ENCODE measurements at places on chromosomes 11 and 22. TPM values are rescaled to one million over a fixed set of nuclear protein-coding genes. Genes with fewer than 3 reads are reported as not detected.
A peak's percentile ranks its signal among the peaks of the same experiment; 100 is the strongest.

SMCO4 gene
- 47.6 TPM for polyA plus RNA-seq

DNA sequence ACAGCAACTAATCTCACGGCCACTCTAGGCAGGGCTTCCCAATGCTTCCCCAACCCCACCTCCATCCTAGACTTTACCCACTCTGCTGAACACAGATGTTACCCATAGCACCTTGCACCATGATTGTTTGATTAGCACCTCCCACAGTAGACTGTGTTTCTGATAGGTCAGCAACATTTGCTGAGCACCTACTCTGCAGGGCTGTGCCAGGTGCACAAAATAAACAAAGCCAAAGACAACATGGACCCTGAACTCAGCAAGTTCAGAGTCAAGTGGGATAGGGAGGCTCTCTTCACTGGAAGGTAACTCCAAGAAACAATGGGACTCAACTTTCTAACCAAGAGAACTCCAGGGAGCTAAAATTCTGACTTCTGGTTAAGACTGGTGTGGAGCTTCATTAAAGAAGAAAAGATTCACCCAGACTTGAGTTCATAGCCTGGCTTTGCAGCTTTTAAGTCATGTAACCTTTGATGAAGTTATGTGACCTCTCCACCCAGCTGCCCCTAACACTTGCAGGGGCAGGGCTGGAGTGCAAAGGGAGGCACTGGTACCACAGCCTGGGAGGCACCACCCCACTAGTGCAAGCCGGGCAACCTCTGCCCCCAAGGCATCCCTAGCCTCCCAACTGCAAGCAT is 6.7 kb upstream of the RTN4RL2 start:
- H3K27ac ChIP-seq, result no peak overlapping the region
- no peak overlapping the region for H3K4me3 ChIP-seq
- H3K36me3 ChIP-seq, result no peaks in the 10 kb centered on the region
- DNase-seq, result no peak

GRCh38 chr11:71097506-71098240 is 154.7 kb downstream of the SHANK2 start:
- no peak overlapping the region for H3K4me3 ChIP-seq
- no peak overlapping the region for H3K27ac ChIP-seq
- DNase-seq, result no peak
- H3K36me3 ChIP-seq, result peaks cover 2% of the 10 kb centered on the region
- no peaks in the 10 kb centered on the region for H3K4me1 ChIP-seq
- H3K27me3 ChIP-seq, result no peaks in the 10 kb centered on the region

GRCh38 chr11:19279451-19279850 is 38.7 kb upstream of the E2F8 start:
- peak; percentile 80 for DNase-seq
- no peak overlapping the region for H3K27ac ChIP-seq
- H3K4me1 ChIP-seq, result peaks cover 21% of the 10 kb centered on the region
- no peak overlapping the region for H3K4me3 ChIP-seq
- H3K36me3 ChIP-seq, result no peaks in the 10 kb centered on the region

DNA sequence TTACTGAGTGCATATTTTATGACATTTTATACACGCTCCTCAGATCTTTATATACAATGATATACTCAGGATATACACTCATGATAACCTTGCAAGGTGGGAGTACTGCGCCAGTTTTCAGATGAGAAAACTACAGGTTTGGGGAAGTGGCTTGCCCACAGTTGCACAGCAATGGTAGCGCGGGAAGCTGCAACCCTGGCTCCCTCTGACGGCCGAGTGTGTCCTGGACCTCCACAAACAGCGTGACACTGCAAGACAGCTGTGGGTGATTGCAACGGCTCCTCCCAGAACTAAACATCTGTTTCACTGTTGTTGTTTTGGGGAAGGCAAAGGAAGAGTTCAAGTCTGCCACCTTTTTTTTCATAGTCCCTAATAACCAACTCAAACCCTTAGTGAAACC is 47.0 kb downstream of the PACSIN2 start:
- H3K27ac ChIP-seq, result no peak overlapping the region
- DNase-seq, result no peak
- no peaks in the 10 kb centered on the region for H3K36me3 ChIP-seq
- H3K4me3 ChIP-seq, result no peak overlapping the region
- H3K27me3 ChIP-seq, result no peaks in the 10 kb centered on the region

DNA sequence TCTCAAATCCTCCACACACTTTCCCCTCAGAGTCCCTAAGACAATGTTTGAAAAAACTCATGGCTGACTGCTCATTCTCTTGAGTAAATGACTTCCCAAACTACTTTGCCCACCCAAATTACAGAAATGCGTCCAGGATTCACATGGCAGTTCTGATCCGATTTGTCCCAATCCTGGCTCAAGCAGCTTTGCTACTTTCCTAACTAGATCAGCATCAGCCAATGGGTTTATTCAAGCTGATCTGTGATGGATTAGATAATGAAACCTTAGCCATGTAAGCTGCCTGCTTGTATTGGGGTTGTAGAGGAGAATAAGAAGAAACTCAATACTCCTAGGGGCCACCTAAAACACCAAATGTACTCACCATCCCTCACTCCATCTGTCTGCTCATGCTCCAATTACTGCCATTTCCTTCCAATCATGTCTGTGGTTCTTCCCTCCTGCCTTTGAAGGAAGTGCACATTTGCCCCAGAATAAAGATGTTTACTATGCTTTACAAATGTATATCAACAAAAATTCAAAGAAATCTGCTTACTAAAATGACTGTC is 6.9 kb downstream of the RBFOX2 start:
- H3K27me3 ChIP-seq, result no peaks in the 10 kb centered on the region
- no peak for DNase-seq
- no peak overlapping the region for H3K4me3 ChIP-seq
- no peaks in the 10 kb centered on the region for H3K36me3 ChIP-seq
- peaks cover 34% of the 10 kb centered on the region for H3K4me1 ChIP-seq

DNA sequence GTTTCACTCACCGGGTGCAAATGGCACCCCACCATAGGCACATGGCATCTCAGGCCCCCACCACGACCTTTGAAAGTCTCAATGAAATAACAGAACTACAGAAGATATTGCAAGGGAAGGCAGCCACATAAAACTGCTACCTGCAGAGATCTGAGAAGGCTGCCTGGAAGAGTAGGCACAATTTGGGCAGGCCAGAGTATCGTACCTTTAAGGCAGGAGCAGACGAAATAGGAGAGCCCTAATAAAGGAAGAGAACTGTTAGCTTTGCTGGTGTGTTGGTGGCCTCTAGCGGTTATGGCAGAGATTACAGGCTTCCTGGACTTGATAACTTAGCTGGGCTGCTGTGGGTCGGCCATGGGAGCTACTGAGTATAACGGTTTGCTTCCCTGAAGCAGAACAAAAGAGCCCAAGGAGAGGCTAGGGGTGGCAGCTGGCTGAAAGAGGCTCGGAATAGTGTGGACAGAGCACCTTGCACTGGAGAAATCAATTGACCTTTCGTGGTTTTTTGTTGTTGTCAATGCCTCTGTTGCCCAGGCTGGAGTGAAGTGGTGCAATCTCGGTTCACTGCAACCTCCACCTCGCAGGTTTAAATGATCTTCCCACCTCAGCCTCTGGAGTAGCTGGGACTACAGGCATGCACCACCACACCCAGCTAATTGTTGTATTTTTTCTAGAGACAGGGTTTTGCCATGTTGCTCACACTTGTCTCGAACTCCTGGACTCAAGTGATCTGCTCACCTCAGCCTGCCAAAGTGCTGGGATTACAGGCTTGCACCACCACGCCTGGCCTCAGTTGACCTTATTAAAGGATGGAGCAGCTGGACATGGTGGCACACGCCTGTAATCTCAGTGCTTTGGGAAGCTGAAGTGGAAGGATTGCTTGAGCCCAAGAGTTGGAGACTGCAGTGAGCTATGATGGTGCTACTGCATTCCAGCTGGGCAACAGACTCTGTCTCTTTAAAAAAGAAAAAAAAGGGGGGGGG is 4.8 kb downstream of the SDF2L1 start:
- no peaks in the 10 kb centered on the region for H3K27me3 ChIP-seq
- no peak overlapping the region for H3K4me3 ChIP-seq
- peak; percentile 94 for DNase-seq

CD3G gene
- not detected for polyA plus RNA-seq

GRCh38 chr11:130262424-130262823 is 52.3 kb downstream of the ZBTB44 start:
- no peaks in the 10 kb centered on the region for H3K4me1 ChIP-seq
- H3K4me3 ChIP-seq, result no peak overlapping the region
- no peaks in the 10 kb centered on the region for H3K27me3 ChIP-seq
- no peak for DNase-seq
- peaks cover 15% of the 10 kb centered on the region for H3K36me3 ChIP-seq
- H3K27ac ChIP-seq, result no peak overlapping the region

DNA sequence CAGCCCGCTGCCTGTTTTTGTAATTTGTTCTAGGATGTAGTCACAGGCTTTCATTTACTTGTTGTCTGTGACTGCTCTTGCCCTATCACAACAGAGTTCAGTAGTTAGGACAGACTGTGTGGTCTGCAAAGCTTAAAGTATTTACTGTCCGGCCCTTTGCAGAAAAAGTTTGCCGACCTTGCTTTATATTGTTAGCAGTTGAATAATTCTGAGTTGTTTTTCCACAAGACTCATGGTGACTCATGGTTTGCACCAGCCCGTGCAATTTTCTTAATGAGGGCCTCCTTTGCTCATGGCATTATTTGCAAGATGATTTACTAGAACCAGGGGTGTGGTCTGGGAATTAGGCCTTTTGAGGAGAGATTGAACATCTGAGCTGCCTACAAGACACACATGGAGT is 110.6 kb downstream of the SCN3B start:
- H3K27ac ChIP-seq, result no peak overlapping the region
- DNase-seq, result no peak
- peaks cover 4% of the 10 kb centered on the region for H3K4me1 ChIP-seq
- no peaks in the 10 kb centered on the region for H3K36me3 ChIP-seq
- no peaks in the 10 kb centered on the region for H3K27me3 ChIP-seq

GRCh38 chr11:33645686-33646085 is 54.9 kb downstream of the C11orf91 start:
- no peaks in the 10 kb centered on the region for H3K4me1 ChIP-seq
- no peak for DNase-seq
- no peaks in the 10 kb centered on the region for H3K27me3 ChIP-seq
- no peak overlapping the region for H3K4me3 ChIP-seq
- H3K36me3 ChIP-seq, result no peaks in the 10 kb centered on the region

SLC29A2 gene
- 26.0 TPM for polyA plus RNA-seq

KCNJ5 gene
- not detected for polyA plus RNA-seq

MYRF gene
- 2.2 TPM for polyA plus RNA-seq

HBE1 gene
- not detected for polyA plus RNA-seq

DNA sequence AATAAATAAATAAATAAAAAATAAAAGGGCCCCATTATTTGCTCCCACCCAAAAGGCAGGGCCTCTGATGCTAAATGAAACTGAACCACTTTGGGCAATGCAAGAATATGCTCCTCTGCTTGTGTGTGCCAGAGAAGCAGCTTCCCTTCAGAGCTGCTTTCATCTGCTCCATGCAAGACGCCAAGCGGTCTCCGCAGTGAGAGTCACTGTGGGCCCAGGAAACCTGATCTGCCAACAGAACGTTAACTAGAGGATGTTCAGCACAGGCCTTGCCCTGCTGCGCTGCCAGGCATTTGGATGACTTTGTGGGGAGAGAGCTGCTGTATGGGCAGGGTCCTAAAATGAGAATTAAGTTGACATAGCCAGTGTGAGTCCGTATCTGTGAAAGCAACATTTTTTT is 43.7 kb upstream of the APOA1 start:
- no peak overlapping the region for H3K27ac ChIP-seq
- H3K4me1 ChIP-seq, result no peaks in the 10 kb centered on the region
- DNase-seq, result peak; percentile 17
- H3K27me3 ChIP-seq, result no peaks in the 10 kb centered on the region
- H3K36me3 ChIP-seq, result no peaks in the 10 kb centered on the region

DNA sequence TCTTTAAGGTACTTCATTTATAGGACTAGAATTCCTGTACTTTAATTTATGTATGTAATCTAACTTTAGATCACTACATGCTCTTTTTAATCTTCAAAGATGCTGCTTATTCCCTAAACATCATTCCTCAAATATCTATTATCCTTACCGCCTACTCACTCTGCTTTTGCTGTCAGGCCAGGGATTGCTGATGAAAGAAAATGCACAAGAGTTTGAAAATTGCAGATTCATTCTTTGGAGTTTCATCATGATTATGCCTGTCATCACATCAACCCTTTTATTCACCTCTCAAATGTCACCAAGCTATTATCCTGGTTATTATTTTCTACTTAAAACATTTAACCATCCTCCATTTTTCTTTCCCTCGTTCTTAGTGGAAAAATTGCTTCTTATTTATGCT is 802.7 kb downstream of the METTL15 start:
- no peak overlapping the region for H3K4me3 ChIP-seq
- no peak for DNase-seq
- no peaks in the 10 kb centered on the region for H3K27me3 ChIP-seq
- H3K36me3 ChIP-seq, result no peaks in the 10 kb centered on the region
- H3K4me1 ChIP-seq, result no peaks in the 10 kb centered on the region
- H3K27ac ChIP-seq, result no peak overlapping the region

WBP2NL gene
- not detected for polyA plus RNA-seq

NXPE2 gene
- polyA plus RNA-seq, result not detected

GRCh38 chr11:73748300-73748699 is 12.6 kb downstream of the RAB6A start:
- H3K4me1 ChIP-seq, result peaks cover 5% of the 10 kb centered on the region
- no peaks in the 10 kb centered on the region for H3K27me3 ChIP-seq

DNA sequence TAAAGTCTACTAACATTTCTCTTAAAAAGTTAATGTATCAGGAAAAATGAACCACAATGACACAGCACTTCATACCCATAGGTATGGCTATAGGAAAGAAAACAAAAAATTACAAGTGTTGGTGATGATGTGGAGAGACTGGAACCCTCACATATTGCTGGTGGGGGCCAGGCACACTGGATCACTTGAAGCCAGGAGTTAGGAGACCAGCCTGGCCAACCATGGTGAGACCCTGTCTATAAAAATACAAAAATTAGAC is 26.7 kb downstream of the TCF20 start:
- H3K4me1 ChIP-seq, result no peaks in the 10 kb centered on the region
- no peaks in the 10 kb centered on the region for H3K27me3 ChIP-seq
- no peaks in the 10 kb centered on the region for H3K36me3 ChIP-seq
- no peak for DNase-seq
- no peak overlapping the region for H3K4me3 ChIP-seq

DNA sequence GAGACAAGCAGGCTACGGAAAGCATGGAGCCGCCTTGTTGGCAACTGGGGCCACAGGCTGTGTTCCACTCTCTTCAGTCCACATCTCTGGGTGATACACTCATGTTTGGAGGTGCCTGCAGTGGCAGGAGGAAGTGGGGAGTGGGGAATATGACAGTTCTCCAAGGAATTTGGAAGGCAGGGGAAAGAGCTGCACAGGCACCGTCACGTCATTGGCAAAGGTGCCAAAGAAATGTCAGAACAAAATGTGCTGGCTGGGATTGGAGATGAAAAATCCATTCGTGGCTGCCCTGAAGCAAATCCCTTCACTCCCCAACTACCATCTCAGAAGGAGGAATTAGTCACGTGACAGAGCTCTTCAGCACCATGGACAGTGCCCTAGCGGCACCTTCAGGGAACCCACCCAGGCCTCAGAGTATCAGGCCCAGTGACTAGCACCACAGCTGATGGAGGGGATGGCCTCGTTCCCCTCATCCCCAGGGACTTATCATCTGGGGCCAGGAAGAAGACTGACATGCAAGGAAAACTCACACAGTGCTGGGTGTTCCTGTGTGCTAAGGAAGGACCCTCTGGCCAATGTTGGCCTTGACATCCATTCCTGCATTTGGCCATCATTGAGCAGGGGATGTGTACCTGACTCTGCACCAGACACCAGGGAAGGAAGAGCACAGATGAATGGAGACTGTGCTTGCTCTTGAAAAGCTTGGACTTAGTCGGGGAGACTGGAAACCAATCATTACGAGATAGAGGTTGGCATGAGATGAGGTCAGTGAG is 48.5 kb upstream of the PRDM11 start:
- H3K4me1 ChIP-seq, result peaks cover 5% of the 10 kb centered on the region
- H3K4me3 ChIP-seq, result no peak overlapping the region
- no peaks in the 10 kb centered on the region for H3K27me3 ChIP-seq
- H3K27ac ChIP-seq, result no peak overlapping the region
- no peaks in the 10 kb centered on the region for H3K36me3 ChIP-seq

CRYBA4 gene
- 1.2 TPM for polyA plus RNA-seq
